ENCODE measurements at places on chromosomes 1 and 21.
A peak's percentile ranks its signal among the peaks of the same experiment; 100 is the strongest.

DNA sequence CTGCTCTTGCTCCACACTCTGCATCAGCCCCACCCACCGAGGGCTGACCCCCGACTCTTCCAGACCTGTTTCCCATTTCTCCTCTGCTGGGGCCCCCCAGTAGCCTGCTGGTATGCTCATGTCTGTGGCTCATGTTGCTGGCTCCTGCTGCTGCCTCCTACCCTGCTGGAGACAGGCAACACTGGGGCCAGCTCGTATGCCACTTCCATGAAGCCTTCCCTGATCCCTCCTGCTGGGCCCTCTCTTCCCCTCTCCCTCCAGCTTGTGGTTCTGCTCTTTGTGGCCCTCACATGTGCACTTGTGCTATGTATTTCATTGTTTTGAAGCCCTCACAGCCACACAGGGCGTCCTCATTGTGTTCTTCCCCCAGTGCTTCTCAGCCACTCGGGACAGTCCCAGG, 40.5 kb downstream of the CNN3 start:
- no peak for DNase-seq

GRCh38 chr1:32948905-32949304, 15.7 kb downstream of the RNF19B start:
- no peak for DNase-seq

DNA sequence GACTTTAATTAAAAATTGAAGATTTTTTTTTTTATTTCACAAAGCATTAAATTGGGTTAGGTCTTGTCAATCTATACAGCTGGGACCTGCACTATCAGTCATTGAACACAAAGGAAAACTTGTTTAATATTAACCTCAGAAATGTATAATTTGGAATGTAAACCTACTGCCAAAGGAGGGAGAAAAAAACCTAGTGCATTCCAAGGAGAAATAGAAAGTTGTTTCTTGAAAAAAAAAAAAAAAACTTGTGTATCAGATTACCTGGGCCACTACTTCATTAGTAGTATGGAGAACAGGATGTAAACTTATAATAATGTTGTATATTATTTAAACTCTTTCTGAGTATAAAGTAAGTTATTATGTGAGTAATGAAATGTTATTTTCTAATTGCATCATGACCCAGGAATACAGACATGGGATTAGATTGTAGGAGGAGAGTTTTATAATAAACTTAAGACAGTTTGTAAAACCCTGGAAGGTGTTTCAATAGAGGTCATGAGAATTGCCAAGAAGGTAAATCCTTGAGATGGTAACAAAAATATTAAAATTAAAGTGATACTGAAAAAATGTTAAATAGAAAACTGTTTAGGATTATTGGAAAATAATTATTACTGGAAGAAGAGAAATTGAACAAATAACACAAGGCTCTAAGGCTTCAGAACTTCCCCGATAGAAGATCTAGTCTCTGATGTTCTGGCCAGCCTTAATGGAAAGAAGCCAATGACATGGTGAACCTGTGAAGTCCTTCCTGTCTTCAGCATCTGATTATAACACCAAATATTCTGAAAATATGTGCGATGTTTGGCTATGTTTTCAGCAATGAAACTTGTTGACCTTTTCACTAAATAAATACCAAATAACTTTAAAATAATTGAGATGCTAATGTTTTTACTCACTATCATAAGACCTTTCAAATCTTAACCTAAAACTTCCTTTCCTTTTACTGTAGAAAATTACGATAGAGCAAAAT, 412.8 kb upstream of the LYPLAL1 start:
- no peak for DNase-seq

DNA sequence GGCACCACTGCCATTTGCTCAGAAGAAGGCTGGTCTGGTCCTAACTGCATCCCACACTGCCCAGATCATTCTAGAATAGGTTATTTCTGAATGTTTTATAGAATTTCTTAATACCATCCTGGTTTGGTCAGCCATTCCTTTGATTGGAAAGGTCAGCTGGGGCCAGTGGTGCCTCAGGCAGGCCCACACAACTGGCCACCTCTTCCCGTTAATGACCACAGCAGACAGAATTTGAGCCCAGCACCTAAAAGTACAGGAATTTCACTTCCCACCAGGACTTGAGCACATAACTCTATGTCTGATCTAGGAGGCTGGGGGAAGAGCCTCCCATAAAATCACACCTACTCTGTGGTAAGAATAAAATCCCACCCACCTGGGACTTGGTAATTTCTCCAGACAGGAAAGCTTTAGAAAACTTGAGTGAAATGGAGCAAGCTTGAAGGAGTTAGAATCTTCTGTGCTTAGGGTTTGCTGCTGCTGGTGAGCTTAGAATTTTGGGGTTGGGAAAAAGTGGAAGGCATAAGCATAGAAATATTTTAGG, 6.6 kb upstream of the PLA2G2C start:
- no peak for DNase-seq

GRCh38 chr1:115331558-115332331, 6.3 kb downstream of the NGF start:
- DNase-seq, result no peak

DNA sequence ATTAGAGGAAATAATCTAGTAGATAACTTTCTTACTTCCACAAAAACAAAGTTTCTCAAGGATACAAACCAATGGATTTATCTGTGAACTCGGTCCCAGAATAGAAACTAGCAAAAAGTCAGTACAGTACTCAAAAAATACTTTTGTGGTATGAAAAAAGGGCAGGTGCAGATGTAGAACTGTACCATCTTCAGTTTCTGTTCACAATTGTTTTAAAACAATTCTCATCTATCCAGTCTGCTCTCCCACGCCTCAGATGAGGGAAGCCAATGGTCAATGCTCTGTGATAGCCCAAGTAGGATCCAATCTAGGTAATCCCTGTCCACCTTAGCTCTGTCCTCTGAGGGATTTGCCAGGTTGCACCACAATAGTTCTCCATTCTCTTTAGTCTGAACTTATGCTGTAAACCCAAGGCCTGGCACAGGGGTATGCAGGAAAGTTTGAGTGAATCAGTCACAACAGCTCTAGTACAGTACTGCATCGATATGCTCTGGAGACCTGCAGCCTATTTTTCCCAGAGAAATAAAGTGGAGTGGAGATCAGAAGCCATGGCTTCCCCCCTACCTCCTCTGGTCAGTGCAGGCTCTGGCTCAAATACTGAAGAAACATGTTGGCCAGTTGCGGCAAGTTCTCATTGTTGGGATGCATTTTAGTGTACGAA, 1.4 kb downstream of the KTI12 start:
- DNase-seq, result no peak

- DNase-seq, result no peak
These were observed 24.2 kb upstream of the ITPKB start for GRCh38 chr1:226762988-226763904.

DNA sequence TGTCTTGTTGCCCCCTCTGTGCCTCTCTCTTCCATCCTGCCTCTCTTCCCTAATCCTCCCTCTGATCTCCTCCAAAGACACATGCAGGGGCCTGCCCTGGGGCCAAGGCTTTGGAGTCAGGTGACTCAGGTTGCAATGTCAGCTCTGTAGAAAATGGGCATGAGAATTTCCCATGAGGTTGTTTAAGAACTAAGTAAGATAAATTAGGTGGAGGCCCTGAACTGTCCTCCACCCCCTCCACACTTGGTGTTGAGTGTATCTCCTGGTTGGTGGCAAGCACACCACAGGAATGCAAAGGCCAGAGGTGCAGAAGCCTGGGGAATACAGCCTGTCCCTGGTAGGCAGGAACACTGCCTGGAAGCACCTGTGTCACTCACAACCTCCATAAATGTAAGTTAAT, 63.9 kb upstream of the GRIK3 start:
- no peak for DNase-seq

DNA sequence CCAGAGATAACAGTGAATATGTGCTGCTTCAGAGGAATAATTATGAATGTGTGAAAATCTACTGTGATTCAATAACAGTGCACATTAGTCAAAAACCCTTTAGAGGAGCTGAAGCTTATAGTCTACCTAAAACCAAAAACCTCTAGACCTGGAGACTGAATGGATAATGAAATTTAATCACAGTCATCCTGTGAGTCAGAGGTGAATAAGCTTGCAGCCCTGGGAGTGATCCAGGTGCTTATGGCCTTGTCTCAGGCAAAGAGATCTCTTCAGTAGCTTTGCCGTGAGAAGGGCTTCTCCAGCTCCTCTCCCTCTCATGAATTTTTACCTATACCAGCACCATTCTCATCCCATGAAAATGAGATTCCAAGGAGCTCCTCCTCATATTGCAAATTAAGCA, 81.3 kb upstream of the RGS4 start:
- DNase-seq, result no peak

GRCh38 chr1:226639631-226640061, 91.1 kb downstream of the STUM start:
- no peak for DNase-seq

DNA sequence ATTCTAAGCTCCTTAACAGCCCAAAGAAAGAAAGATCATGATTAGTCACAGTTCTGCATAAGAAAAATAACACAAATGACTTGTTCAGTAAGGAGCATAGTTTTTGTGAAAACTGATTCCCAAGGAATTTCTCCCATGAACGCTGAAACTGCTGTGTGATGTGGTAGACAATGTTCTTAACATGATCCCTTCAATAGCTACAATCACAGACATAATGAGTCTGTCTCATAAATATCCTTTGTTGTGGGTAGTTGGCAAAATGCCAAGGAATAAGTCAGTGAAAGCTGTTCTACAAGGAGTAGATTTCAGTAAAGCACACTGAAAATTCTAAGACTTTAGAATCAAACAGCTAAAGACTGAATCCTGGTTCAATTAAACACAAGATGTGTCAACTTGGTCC, 404.8 kb downstream of the HLX start:
- no peak for DNase-seq

DNA sequence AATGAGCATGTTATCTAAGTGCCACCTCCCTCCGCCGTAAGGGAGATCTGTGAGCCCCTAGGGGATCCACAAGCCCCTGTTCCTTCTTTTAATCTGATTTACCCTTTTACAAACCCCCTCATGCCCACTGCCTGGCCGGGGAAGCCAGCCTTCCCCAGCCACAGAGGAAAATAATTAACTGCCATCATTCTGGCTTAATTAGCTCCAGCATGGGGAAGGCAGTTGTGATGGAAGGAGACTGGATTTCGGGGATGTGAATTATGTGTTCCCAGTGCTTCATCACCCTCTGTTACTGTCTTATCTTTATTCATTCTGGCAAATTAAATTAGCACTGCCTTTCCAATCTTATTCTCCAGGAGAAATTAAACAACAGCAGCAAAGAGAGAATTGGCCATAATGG, 135.8 kb downstream of the PTPRU start:
- no peak for DNase-seq

DNA sequence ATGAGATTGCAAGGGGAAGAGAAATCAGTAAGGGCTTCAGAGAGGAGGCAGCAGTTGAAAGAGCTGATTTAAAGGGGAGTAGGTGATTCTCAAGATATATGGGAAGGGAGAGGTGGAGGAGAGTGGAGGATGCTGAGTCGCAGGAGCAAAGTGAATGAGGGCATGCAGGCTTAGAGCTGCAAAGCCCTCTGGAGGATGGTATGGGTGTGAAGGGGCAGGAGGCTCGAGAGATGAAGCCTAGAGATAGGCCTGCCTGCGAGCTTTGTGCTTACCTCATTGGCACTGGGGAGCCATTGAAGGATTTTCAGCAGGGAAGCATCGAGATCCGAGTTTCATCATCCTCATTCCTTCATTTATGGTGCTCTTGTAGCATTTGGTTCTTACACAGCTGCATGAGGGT, 15.8 kb upstream of the SH2D2A start:
- DNase-seq, result no peak

GRCh38 chr1:59697150-59697800, 117.5 kb upstream of the HOOK1 start:
- peak; percentile 49 for DNase-seq

GRCh38 chr1:226748306-226748705, 9.2 kb upstream of the ITPKB start:
- no peak for DNase-seq

DNA sequence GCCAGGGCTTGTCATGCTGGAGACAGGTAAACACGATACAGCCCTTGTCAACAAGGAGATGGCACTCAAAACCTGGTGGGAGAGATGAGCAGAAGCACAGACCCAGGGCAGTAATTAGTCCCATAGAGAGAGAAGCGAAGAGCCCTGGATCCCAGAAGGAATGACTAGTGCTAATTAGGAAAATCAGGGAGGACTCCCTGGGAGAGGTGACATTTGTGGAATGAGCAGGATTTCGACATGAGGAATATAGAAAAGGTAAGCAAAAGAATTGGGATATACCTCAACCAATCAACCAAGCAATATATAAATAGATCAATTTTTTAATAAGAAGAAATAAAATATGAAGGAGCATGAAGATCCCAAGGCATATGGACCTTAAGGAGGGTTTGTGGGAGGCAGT, 98.5 kb upstream of the GJB5 start:
- no peak for DNase-seq

GRCh38 chr1:224378855-224379631, 22.4 kb downstream of the CNIH4 start:
- DNase-seq, result no peak

DNA sequence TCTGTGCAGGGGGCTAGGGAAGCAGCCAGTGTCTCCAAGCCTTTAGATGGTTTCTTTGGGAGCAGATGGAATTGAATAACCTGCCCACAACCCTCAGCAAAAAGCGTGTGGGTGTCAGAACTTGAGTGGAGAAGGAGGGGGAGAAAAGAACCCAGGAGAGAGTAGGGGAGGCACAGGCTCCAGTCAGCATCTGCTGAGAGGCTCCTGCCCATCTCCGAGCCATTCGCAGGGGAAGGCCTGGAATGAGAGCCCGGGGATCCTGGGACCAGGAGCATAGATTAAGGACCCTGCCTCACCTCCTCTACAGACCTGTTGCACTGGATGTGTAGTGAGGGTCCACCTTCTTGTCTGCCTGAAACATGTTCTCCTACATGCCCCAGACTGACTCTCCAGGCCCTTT, 16.3 kb downstream of the TMEM81 start:
- DNase-seq, result no peak

- DNase-seq, result peak; percentile 67
These were observed at the start of gene IGSF3 for GRCh38 chr1:116667575-116668105. TSS of gene IGSF3 (minus strand) at chr1:116667733. CDS start at chr1:116666326, 1,407 bp downstream.

- no peak for DNase-seq
These were observed 39.7 kb downstream of the MRAP start for GRCh38 chr21:32338209-32338921.

DNA sequence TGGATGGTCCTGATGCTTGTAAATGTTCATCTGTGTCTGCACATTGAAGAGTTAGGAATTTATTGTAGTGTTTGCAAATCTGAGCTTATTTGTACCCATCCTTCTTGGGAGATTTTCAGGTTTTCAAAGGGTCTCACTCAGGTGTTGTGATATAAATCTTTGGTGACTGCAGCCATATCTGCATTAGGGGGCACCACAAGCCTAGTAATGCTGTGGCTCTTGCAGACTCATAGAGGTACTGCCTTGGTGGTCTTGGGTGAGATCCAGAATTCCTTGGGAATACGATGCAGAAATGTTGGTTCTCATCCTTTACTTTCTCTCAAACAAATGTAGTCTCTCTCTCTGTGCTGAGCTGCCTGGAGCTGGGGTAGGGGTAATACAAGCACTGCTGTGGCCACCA, 405.9 kb downstream of the TTLL7 start:
- DNase-seq, result no peak

- no peak for DNase-seq
These were observed 15.7 kb downstream of the PIK3C2B start for GRCh38 chr1:204478921-204479320.

Data from activated CD4-positive, alpha-beta memory T cell treated with anti-CD3 and anti-CD28 coated beads for 36 hours (primary cell).